Activated CD8-positive, alpha-beta memory T cell treated with anti-CD3 and anti-CD28 coated beads, Interleukin-2, amount 10 ng/mL, durations not matched to agents 7 days and 5 days (primary cell): ENCODE measurements at places on chromosomes 16 and 17. TPM values are rescaled to one million over a fixed set of nuclear protein-coding genes. Genes with fewer than 3 reads are reported as not detected.

KCNH6 gene
- not detected for total RNA-seq

KIAA0753 gene
- total RNA-seq = 18.0 TPM

DNA sequence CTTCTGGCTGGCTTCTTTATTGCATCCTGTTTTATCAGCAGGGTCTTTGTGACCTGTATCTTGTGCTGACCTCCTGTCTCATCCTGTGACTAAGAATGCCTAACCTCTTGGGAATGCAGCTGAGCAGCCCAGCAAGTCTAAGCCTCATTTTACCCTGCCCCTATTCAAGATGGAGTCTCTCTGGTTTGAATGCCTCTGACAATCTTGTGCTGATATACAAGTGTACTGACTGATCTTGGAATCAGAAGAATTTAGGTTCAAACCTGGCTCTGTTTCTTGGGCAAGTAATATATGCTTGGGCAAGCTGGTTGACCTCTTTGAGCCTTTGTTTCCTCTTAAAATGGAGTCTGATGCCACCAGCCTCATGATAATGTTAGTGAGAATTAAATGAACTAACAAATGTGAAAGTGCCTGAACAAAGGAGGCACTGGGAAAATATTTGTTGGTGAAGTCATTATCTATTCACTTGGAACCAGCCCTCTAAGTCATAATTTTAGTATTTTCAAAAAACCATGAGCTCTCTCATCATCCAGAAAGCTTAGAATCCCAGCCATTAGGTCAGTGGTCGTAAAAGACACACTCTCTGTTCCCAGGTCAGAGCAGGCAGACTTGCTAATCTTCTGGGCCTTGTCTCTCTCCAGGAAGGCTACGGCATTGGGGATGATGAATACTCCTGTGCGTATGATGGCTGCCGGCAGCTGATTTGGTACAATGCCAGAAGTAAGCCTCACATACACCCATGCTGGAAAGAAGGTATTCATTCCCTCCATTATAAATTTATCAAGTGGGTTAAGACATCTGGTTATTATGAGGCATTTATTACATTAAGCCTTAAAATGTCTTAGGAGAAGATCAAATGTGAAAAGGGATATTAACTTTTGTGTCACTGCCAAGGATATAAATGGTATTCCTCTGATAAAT, 18.1 kb upstream of the ARL2BP start:
- no peak for DNase-seq

GRCh38 chr17:39271546-39271945, 45.8 kb upstream of the STAC2 start:
- DNase-seq = no peak

CDRT15L2 gene
- total RNA-seq = not detected

DNA sequence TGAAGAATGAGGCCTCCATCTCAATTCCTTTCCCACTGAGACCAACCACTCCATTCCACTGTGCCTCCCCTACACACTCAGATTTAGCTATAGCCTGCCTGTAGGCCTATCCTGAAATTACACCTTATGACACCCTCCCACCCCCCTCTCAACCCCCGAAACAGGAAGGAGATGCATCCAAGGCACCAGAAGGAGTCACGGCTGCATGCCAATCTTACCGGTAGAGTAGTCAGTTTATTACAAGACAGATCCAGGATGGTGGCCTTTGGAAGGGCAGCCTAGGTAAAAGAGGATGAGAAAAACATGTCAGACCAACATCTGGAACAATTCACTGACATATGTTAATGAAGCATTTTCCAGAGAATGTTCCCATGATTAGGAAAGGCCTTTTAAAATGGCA, 2.6 kb downstream of the LRRC59 start:
- DNase-seq = no peak

- no peak for DNase-seq
These were observed 10.0 kb upstream of the PECAM1 start for GRCh38 chr17:64400642-64401041.

DNA sequence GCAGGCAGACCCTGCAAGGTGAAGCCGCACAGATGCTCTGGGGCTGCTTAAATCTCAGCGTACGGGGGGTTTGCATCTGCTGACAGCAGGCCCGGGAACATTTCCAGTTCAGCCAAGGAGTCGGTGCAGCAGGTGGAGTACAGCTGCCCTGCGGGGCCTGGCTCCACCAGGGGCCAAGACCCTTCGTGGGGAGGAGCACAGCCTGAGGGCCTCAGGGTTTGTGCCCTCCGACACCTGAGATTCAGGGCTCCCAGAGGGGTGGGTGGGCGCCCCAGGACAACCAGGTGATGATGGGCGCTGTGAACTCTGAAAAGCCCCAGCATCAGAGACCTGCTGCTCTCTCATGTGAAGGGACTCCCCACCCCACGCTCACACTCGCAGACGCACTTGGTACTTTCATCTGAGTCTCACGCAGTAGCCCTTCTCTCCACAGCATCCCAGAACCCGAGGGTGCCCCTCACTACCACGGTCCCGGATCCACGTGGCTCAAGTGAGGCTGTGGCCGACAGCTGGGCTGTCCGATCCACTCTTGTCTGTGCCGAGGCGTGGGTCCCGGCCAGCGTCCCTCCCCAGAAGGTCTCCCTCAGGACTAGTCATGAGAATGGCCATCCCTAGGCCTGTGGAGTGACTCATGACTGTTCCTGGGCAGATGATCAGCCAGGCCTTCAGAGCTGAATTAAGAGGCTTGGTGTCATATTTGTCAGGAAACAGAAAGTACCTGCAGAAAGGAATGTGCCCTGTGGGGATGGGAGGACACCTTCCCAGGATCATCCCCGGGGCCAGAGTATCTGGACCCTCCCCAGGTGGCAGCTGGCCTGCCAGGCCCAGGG, 29.6 kb downstream of the ACSF3 start:
- DNase-seq = no peak

GRCh38 chr16:26051063-26051462, 359.3 kb downstream of the HS3ST4 start:
- no peak for DNase-seq

RCVRN gene
- total RNA-seq = not detected

RNF135 gene
- 9.5 TPM for total RNA-seq

- no peak for DNase-seq
These were observed 123.7 kb downstream of the CHD9NB start for GRCh38 chr16:52928955-52929354.

DNA sequence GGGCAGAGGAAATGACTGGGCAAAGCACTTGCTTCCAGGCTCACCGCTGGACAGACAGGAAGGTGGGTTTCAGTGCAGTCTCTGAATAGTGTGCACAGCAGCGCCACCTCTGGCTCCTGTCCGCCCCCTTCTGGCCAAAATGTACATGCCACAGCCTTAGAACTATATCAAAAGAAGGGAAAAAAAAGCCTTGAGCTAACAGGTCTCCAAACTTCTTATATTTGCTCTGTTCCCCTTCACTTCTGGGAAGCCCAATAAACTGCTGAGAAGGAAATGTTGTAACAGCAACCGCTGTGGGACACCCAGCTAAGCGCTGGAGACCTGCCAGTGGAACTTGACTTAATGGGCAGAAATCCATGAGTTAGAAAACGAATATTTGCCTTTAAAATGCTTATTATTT, 17.5 kb downstream of the COG7 start:
- peak; percentile 78 for DNase-seq

- peak; percentile 72 for DNase-seq
These were observed 1.3 kb upstream of the TUBB3 start for GRCh38 chr16:89921702-89922476.

DNA sequence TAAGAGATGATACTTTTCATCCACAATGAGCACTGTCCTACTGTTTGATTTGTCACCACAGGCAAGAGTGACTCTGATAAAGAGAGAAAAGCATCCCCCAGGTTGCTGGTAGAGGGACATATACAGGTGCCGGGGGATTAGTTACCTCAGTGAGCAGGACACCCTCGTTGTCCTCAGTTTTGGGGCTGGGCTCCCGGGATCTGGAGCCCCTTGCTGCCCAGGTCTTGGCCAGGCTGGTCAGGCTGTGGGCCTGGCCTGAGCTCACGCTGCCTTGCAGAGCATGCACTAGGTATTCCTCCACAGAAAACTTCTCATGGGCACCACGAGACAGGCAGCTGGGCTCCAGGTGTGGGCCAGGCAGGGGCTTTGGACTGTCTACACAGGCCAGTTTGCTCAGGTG, 24.4 kb upstream of the SPATA32 start:
- DNase-seq = no peak

LRRC75A gene
- total RNA-seq = 3.0 TPM

DNA sequence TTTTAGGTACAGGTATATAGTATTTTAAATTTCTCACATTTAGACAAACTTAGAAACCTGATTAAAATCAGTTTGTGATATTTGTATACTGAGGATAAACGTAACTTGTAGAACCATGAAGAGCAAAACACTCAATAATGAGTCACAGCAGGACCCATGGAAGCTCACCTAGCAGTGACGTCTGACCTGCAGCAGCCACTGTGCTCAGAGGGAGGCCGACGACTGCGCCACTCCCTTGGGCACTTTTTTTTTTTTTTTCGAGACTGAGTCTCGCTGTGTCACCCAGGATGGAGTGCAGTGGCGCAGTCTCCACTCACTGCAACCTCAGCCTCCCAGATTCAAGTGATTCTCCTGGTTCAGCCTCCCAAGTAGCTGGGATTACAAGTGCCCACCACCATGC, 106.2 kb upstream of the AXIN2 start:
- no peak for DNase-seq

- peak; percentile 95 for DNase-seq
These were observed 45.6 kb downstream of the PRMT7 start for GRCh38 chr16:68356249-68356918.

SCGB1C2 gene
- total RNA-seq = not detected

DNA sequence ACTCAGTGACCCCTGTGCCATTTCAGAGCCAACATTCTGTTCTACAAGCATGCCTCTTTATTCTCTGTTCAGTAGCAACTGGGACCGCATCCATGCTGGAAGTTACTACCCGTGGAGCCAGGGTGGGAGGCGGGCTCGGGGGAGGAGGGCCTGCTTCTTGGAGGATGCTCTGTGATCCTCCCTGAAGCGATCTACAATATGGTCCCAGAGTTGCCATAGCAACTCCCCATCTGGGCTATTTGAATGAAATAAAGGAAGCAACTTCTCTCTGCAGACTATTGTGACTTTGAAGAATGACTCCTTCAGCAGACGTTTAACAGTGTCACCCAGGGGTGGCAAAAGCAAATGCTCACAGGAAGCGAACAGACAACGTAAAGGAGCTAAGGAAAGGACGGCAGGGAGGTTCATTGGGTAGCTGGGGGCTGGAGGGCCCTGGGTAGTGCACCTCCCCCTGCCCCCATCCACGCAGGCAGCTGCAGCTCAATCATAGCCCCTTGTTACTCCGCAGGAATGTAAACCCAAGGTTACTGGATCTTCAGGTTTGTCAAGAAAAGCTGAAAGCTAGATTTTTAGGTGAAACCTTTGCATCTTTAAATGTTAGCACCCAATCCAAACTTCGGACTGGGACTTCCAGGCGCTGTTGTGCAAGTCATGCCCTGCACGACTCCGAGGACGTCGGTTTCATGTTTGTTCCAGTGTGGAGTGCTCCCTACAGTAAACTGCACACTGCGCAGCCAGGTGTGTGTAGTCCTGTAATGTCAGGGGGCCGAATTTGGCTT, 51.1 kb upstream of the MEAK7 start:
- DNase-seq = no peak

DNA sequence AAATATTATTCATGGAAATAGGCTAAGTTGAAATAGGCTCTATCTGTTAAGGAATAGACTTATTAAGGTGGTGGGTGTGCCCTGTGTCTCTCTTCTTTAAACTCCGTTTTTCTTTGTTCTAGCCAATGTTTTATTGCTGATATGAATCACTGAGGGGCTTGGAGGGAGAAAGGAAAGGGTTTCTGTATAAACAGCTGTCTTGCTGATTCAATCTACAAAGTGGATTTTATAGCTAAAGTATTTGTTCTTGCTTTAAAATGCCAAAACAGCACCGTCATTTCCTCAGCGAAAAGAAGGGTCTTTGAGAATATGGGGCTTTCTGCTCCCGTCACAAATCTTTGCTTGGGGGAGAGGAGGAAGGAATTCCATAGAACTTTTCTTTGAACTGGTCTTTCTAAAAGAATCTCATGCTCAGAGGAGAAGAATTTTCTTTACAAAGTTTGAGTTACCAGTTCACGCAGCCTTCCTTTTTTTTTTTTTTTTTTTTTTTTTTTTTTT, 39.3 kb downstream of the MSI2 start:
- DNase-seq = no peak

GRCh38 chr16:19644877-19645276, 73.2 kb downstream of the KNOP1 start:
- DNase-seq = no peak

TPSAB1 gene
- not detected for total RNA-seq

CDH11 gene
- not detected for total RNA-seq

CTRB2 gene
- not detected for total RNA-seq

LGALS9 gene
- total RNA-seq = 305 TPM

GRCh38 chr17:79991140-79991923, 44.3 kb downstream of the TBC1D16 start:
- DNase-seq = peak; percentile 90

- DNase-seq = peak; percentile 62
These were observed 737 bp downstream of the NUDT16L1 start for GRCh38 chr16:4693956-4694641.

DNA sequence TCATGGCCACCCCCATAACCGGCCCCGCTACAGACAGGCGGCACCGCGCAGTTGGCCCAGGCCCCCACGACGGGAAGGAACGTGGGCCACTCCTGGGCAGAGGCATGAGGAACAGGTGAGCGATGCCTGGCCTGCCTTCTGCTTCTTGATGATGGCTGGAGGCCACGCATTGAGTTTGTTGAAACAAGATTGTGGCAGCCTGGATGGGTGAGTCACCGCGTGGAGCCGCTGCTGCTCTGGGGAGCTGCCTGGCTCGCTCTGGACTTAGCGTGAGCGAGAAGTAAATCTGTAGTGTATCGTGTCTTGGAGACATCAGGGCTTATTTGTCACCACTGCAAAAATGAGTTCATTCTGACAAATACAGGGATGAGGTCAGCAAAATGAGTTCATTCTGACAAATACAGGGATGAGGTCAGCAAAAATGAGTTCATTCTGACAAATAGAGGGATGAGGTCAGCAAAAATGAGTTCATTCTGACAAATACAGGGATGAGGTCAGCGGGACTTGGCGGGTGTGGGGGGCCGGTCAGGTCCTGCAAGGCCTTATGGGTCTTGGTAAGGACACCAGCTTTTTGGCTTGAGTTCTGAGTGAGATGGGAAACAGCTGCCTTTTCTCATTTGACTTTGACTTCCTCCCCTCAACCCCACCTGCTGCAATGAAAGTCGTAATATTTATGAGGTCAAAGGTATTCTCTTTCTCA, 93.0 kb downstream of the SEC14L1 start:
- DNase-seq = peak; percentile 60

TMIGD1 gene
- not detected for total RNA-seq

GRCh38 chr16:68731637-68732036, 5.5 kb upstream of the CDH1 start:
- no peak for DNase-seq

- DNase-seq = no peak
These were observed 223.0 kb downstream of the NTN1 start for GRCh38 chr17:9244066-9245052.
